Stimulated activated CD8-positive, alpha-beta memory T cell treated with anti-CD3 and anti-CD28 coated beads, Interleukin-7, amount 100 ng/mL, for 48 hours (primary cell): ENCODE measurements at places on chromosomes 11 and 22.

DNA sequence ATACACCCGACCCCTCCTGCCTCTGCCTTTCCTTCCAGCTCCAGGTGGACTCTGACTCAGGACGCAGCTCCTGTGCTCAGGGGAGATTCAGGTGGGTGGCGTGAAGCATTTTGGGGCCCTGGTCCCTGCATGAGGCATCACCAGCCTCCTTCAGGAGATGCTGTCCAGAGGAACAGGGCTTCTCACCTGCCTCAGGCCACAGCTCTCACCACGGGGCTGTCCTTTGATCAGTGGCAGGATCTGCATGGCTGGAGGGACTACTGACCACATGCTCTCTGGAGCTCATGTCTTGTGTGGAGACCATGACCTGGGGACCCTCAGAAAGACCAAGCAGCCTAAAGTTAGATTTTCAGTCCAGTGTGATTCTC is 58.8 kb downstream of the GGTLC2 start:
- DNase-seq = no peak

DNA sequence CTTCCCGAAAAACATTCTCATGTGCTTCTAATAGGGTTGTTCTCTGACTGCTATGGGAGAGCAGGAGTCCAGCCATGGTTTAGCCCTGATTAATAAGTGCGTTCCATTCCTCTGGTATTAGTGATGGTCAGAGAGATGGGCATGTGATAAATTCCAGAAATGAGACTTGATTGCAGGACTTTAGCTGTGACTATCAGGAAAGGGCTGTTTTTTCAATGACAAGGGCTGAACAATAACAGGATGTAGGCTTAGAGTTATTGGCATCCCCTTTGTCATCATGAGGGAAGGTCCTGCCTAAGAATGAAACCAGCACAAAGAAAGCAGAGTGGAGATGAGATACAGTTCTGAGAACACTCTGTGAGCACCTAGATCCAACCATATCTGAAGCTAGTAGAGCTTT is 494.6 kb downstream of the MIAT start:
- DNase-seq = no peak

- no peak for DNase-seq
Measured at GRCh38 chr11:13098063-13098462, 88.9 kb downstream of the RASSF10 start.

DNA sequence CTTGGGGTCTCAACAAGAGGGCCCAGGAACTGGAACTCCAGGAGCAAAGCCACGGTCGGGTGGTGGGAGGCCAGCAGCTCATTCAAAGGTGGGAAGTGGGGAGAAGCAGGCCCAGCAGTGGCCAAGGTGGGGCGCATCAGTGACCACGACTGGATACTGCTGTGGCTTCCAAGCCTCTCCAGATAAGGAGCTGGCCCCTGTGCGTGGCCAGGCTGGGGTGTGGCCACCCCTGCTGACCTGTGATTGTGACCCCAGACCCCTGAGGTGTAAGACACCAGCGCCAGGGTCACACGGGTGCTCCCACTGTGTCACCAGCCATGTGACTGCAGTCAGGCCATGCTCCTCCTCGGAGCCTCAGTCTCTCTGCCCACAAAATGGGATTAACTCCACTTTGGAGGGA is 20.3 kb downstream of the A4GALT start:
- no peak for DNase-seq

- DNase-seq = no peak
Measured at GRCh38 chr11:19607656-19608360, 104.8 kb upstream of the NAV2 start.

- DNase-seq = no peak
Measured at GRCh38 chr11:61980783-61981541, 13.5 kb upstream of the FTH1 start.

GRCh38 chr11:64389851-64390250 is 30.9 kb downstream of the RPS6KA4 start:
- DNase-seq = no peak

DNA sequence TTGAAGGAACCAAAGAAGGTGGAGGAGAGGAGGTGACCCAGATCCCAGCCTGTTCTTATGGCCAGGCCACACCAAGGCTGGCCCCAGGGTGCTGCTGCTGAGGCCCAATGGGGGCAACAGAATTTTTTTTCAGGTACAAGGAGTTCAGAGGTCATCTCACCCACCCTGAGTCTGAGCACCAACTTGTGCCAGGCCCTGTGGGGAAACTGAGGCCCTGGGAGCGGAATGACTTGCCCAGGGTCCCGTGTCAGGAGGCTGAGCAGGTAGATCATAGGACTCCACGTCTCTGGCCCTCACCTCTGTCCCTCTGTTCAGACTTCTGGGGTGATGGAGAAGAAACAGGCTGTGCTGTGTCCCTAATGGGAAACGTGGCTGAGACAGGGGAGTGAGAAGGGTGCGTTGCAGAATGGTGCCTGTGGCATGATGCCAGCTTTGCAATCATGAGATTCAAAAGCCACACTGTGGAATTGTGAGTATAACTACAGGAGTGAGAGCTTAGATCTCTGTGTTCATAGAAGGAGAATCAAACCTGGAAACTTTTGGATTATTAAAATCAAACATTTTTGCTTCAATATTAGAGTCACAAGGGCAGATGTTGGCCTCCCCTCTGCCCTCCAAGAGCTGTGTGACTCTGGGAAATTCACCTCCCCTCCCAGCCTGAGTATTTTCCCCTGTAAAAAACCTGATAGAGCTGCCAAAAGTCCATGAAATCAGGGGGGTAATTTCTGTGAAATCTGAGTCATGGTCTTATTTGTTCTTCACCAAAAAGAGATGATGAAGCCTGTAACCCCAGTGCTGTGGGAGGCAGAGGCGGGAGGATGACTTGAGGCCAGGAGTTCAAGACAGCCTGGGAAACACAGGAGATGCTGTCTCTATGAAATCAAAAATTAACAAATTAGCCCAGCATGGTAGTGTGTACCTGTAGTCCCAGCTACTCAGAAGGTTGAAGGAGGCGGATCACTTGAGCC is 874 bp downstream of the APOL1 start:
- peak; percentile 44 for DNase-seq

- DNase-seq = no peak
Measured at GRCh38 chr11:30128269-30128932, 102.4 kb upstream of the FSHB start.

DNA sequence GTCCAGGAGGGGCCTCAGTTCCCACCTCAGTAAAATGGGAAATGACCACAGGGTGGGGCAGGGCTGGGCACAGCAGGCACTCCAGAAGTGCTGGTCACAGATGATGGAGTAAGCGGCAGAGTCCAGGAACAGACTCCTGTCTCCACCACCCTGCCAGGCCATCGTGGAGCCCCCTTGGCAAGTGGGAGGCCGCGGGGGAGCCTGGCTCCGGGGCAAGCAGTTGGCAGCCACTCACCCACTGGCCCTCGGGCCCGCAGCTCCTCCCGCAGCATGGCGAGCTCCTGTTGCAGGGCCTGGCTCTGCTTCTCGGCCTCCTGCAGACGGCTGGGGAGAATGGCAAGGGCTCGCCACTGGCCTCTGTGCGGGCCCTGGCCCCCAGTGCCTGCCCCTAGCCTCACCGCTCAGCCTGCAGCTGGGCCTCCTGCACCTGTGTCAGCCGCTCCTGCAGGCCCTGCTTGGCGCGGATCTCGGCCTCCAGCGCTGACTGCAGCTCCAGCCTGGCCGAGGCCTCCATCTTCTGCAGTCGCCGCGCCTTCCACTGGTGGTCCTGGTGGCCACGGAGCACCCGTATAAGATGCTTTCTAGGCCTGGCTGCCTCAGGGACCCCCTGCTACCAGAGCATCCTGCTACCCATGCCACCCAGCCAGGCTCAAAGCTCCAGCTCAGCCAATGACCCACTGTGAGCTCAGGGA is 10.3 kb downstream of the CDC42BPG start:
- DNase-seq = no peak

DNA sequence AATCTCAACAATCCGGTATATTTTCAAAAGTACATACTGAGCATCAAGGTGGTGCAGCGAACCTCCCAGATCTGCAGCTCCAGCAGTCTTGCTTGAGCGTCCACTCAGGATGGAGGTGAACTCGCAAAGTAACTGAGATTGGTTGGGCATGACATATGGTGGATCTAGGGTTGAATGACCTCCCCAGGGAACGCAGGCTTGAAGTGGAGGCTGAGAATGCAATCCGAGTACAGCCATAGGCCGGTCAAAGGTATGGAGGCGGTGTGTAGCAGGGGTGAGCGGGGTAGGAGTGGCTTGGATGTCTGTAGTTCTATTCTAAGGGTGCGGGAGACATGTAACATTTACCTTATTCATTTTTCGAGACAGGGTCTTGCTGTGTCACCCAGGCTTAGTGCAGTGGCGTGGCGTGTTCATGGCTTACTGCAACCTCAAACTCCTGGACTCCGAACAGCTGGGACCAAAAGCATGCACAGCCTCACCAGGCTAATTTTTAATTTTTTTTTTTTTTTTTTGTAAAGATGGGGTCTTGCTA is 631 bp upstream of the C22orf39 start:
- DNase-seq = no peak

- no peak for DNase-seq
Measured at GRCh38 chr11:23725752-23726151, 771.1 kb upstream of the LUZP2 start.

- no peak for DNase-seq
Measured at GRCh38 chr11:3014057-3014938, 22.2 kb upstream of the NAP1L4 start.

GRCh38 chr22:41799486-41800347 is 762 bp upstream of the CCDC134 start:
- DNase-seq = no peak

- no peak for DNase-seq
Measured at GRCh38 chr11:19739872-19740271, 27.2 kb downstream of the NAV2 start.

DNA sequence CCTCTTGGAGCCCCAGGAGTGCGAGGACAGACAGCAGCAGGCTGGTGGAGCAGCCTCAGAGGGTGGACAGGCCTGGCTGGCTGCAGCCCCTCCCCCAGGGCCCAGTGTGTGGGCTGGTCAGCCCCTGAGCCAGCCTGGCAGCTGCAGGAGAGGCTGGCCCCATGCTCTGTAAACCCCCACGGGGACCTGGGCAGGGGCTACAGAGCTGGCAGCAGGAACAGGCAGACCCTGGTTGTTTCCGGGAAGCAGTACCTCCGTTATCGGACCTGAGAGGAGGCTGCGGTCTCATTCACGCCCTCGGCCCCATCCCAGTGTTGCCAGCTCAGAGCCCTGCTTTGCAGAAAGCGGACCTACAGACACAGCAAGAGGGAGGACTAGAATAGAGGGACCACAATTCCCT is 38.5 kb upstream of the COMT start:
- DNase-seq = no peak

DNA sequence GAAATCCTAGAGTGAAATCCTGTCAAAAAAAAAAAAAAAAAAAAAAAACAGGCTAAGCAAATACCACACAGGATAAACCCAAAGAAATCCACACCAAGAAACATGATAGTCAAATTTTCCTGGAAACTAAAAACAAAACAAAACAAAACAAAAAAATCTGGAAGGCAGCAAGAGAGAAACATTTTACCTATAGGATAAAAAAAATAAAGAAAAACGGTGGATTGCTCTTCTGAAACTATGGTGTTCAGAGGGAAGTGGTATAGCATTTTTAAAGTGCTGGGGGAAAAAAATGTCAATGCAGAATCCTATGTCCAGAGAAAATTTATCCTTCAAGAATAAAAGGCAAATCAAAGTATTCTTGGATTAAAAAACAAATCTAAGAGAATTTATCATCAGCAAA is 41.6 kb upstream of the CBX7 start:
- no peak for DNase-seq

GRCh38 chr11:134636071-134636470 is 224.0 kb upstream of the B3GAT1 start:
- DNase-seq = no peak
